ENCODE measurements at places on chromosomes 4 and X.

- DNase-seq, result peak; percentile 20
Observed at GRCh38 chr4:99811850-99812249, 4.8 kb upstream of the DAPP1 start.

DNA sequence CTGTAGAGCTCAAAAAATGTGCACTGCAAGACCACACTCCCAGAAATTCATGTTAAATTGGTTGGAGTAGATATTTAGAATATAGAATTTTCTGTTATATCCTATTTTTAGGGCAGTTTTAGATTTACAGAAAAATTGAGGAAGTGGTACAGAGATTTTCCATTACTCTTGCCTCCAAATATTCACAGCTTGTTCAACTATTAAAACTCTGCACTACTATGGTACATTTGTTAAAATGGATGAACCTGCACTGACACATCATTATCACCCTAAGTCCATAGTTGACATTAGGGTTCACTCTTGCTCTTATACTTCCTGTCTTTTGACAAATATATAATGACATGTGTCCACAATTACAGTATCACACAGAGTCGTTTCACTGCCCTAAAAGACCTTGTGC is 1724.5 kb downstream of the C4orf33 start:
- no peak for DNase-seq

GRCh38 chr4:73692701-73693100 is 47.7 kb upstream of the CXCL8 start:
- DNase-seq, result no peak

- DNase-seq, result no peak
Observed at GRCh38 chr4:55561889-55562288, 15.2 kb upstream of the CLOCK start.

DNA sequence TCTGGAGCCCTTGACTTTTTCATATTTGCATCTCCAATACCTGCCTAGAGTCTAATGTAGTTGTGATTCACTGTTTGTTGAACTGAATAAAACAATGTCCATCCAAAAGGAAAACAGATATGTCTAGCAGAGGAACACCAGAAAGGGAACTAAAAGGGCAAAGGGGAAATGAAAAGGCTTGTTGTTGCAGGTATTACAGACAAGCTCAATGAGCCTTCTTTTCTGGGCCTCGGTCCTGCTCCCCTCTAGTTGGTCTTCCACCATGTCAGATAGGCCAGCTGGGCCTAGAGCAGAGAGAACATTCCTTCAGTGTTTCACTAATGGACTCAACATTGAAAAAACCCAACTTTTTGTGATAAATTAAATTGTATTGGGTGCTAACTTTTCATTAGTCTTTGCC is 55.4 kb downstream of the ZFX start:
- no peak for DNase-seq

DNA sequence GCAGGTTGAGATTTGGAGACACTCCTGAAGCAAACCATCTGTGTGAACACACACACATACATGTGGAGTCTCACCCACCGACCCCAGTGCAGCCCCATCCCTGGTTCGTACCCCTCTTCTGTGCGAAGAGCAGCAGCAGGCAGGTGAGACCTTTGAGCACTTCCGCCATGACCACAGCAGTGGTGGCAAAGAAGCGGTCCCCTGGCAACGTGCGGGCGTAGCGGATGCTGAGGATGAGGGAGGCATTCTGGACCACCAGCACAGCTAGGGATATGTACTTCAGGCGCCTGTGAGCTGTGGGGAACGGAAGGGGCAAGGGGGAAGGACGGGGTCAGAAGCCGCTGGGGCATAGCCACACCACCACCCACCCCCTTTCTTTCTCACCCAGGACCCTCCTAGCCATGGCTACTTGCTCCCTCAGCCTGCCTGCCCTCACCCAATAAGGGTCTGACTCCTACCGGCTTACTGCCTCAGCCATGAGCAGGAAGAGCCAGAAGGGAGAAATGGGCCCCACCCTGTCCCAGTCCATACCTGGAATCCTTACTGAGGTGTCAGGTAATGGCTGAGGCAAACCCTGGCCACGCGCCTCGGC is 1.6 kb downstream of the SLC35A2 start:
- DNase-seq, result no peak

- peak; percentile 18 for DNase-seq
Observed at GRCh38 chr4:1072830-1073446, 40.4 kb downstream of the RNF212 start.

- no peak for DNase-seq
Observed at GRCh38 chr4:94567811-94568210, 116.1 kb downstream of the PDLIM5 start.

DNA sequence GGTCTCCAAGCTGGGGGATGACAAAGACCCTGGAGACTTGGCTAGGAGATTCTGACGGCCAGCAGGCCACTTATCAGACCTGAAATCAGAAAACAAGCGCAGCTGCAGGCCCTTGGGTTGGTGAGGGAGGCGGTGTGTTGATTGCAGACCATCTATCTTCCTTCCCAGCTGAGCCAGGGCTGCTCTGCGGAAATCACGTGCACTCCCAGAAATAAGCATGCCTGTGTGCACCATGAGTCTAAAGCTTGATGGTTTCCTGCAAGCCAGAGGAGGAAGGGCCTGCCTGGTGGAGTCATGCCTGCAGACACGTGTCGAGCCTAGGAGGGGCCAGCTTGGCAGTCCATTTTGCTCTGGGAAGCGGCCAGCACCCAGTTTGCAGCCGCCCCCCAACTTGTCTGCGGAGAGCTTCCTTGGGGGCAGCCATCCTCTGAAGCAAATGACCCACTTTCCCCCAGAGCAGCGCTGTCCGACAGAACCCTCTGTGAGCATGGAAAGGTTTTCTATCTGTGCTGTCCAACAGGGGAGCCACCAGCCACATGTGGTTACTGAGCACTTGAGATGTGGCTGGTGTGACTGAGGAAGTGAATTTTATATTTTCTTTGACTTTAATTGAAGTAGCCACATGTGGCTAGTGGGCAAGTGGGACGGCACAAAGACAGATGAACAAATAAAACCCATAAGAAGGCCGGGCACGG is 175.7 kb upstream of the BCOR start:
- DNase-seq, result no peak

- no peak for DNase-seq
Observed at GRCh38 chrX:100447655-100448397, 37.8 kb upstream of the PCDH19 start.

- no peak for DNase-seq
Observed at GRCh38 chr4:163263606-163264005, 68.8 kb downstream of the NPY1R start.

DNA sequence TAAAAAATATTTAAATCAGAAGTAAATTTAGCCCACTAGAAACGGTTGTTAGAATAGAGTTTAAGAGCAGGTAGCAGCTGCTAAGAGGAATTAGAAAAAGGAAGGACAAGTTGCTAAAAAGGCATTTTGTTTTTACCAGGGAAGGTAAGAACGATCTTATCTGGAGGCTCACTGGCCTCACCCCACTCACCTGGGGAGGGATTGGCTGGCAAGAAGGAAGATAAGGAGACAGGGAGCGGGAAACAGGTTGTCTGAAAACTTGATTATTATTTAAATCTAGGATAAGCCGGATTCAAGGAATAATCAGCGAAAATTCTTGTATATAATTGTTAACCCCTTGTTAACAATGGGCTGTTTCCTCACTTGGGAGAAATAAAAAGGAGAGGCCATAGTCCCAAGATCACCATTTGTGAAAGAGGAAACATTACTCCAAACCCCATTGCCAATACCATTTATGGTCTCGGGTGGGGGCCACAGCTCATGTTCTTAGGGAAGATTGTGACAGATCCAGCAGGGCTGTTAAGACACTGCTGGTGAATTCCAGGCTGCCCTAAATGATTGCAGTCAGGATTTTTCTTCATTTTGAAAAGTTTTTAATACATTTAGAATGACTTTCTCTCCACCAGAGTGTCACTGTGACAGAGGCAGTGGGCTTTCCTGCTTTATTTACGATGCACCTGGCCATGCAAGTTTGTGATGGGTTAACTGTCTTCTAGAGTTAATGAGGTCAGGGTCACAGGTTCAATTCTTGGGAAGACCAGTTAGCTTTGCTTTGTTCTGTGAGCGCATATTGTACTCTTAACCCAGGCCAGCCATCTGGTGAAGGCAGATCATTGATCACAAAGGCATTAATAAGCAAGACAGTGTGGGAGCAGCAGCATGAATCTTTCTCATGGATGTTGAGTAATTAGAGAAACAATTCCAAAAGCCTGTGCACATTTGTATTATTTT is 106.6 kb downstream of the CEP135 start:
- DNase-seq, result no peak

- DNase-seq, result no peak
Observed at GRCh38 chr4:180674619-180675358, 1568.4 kb upstream of the TENM3 start.

DNA sequence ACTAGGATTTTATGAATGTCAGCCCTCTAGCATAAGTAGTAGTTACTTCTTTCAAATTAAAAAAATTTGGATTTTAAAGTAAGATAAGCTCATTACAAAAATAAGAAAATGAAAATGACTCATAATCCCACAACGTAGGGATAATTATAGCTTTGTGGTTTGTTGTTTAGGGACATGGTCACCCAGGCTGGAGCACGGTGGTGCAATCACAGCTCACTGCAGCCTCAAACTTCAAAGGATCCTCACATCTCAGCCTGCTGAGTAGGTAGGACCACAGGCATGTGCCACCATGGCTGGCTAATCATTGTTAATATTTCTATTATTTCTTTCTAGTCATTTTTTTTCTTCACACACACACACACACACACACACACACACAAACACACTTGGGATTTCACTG is 57.6 kb downstream of the PLAC1 start:
- no peak for DNase-seq

DNA sequence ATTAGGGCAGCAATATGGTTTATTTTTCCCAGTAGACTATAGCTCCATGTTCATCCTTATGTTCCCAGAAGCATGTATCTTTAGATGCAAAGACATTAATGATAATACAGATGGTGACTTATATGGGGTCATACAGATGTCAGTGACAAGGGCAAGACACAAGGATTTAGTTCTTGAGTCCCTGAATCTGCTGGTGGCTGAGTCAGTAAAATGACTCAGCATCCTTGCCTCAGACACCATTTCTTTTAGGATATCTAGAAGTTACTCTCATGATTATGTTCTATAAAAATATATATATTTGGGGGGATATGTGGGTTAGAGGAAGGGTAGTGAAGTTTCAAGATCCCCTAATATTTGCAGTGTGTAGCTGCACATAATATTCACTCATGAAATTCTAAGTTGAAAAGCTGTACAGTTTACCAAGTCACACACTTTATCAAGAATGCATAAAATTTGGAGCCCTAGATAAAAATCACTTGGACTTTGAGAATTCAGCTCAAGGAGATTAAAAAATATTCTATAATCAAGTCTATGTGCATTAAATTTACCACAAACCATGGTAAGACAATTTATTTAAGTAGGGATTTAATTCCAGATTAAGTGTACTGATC is 101.9 kb downstream of the LNX1 start:
- no peak for DNase-seq

- DNase-seq, result no peak
Observed at GRCh38 chrX:16476692-16477091, 173.3 kb upstream of the S100G start.

GRCh38 chrX:74925225-74926088 is at the start of gene NEXMIF:
Gene NEXMIF (minus strand): TSS chrX:74925452.
- peak; percentile 36 for DNase-seq

- no peak for DNase-seq
Observed at GRCh38 chr4:99587803-99588202, 13.2 kb downstream of the MTTP start.

- DNase-seq, result no peak
Observed at GRCh38 chr4:40731792-40732245, 17.9 kb upstream of the NSUN7 start.

DNA sequence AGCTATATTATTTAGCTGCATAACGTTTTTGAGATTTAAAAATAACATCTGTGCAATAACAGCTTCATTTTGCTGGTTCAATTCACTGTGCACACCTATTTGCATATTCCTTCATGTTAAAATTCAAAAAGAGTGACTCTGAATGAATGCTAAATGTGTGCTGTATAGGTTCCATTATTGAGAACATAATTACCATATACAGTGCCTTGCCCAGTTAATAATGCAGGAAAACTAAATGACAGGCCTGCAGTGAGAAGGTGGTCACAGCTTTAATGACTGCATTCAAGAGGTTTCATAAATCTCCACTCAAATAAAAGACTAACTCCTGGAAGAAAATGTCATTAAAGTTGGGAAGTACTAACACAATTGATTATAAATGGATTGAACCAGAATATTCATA is 1183.2 kb upstream of the ADGRL3 start:
- DNase-seq, result no peak

DNA sequence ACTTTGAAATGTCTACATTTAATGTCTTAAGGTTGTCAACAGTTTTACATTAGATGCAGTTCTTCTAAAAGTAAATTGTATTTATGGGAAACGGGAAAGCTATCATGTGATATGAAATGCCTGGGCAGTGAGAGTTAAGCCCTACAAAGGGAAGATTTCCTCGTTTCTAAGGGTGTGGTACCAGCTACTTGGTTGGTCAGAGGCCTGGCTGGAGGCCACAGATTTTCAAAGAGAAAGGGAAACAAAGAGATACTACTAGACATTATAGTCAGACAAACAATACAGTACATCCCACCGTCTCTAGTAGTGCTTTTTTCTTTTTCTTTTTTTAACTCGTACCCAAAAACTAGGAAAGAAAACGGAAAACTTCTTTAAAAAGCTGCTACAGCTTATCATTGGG is 467.8 kb downstream of the PCDH7 start:
- DNase-seq, result no peak

DNA sequence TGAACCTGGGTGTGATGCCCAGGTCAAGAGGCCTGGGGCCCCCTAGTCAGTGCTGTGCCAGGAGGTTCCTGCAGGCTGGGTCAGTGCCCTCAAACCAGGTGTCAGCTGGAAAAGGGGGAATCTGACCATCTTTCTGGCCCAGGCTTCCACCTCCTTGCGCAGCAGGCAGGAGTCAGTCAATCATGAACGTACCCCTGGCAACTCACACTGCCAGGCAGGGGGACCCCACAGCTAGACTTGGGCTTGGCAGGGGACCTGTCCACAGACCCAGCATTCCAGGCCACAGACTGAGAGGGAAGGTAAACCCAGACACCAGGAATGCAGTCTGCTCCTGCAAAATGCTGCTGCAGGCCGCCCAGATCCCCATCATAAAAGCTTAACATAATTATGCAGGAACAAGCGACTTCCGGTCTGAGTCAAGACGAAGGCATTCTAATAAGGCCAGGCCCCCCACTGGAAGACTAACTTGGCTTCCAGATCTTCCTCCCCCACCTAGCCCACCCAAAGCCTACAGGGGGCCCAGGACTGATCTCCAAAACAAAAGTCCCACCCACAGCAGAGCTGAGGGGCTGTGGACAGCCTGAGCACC is 156.3 kb downstream of the BCOR start:
- DNase-seq, result no peak

DNA sequence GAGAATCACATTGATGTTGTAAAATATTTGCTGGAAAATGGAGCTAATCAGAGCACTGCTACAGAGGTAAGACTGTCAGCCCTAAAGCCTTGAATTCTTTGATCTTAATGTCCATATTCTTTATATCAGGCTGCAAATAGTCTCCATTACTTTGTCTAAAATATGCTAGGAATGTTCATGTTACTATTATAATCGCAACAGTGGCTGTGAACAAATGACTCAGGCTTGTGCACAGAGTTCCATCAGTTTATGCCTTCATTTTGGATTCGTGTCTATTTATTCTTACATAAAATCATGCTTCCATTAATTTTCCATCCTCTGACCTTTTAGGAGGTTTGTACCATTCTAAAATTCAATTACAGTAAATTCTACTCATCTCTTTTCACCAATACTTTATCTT is 182.7 kb downstream of the ANK2 start:
- DNase-seq, result no peak

Data from stimulated activated CD4-positive, alpha-beta T cell treated with anti-CD3 and anti-CD28 coated beads, TNF-alpha, amount 100 ng/mL, for 24 hours (primary cell).